ENCODE measurements at places on chromosomes 12 and 14.
A peak's percentile ranks its signal among the peaks of the same experiment; 100 is the strongest.

DNA sequence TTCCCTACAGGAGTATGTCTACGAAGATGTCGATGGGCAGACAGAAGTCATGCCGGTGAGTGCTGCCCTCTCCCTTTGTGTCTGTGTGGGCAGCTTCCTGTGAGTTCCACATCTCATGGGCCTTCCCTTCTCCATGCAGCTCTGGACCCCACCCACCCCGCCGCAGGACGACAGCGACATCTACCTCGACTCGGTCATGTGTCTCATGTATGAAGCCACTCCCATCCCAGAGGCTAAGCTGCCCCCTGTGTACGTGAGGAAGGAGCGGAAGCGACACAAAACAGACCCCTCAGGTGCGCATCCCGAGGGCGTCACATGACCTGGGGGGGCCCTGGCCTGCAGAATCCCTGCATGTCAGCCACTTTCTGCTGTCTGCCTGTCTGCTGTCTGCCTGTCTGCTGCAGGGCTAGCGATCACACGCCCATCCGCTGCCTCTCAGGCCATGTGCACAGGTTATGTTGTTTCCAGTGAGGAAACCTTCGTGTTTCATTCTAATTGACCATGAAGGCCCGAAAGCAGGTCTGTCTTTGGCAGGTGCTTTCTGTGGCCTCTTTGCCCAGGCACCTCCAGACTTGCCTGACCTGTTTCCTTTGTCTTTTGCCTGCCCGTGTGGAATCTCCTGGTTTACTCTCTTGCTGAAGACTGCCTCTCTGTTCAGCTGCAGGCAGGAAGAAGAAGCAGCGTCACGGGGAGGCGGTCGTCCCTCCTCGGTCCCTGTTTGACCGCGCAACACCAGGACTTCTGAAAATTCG lies 95.1 kb downstream of the EP400 start:
- no peak for DNase-seq

DNA sequence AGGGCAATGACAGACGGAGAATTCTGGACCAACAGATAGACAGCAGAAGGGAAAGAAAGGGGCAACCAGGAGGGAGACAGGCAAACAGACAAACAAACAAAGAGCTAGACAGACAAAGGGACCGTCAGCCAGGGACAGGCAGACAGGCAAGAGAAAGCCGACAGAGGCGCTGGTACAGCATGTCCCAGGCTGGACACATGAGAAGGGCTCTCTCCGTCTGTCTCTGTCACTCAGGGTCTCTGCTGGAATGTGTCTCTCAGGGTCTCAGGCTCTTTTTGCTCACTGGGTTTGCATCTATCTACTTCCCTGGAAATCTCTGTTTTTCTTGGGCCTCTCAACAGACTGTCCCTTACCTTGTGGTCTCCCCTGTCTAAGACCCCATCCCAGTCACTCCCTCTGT lies 8.2 kb upstream of the SMUG1 start:
- no peak for DNase-seq

DNA sequence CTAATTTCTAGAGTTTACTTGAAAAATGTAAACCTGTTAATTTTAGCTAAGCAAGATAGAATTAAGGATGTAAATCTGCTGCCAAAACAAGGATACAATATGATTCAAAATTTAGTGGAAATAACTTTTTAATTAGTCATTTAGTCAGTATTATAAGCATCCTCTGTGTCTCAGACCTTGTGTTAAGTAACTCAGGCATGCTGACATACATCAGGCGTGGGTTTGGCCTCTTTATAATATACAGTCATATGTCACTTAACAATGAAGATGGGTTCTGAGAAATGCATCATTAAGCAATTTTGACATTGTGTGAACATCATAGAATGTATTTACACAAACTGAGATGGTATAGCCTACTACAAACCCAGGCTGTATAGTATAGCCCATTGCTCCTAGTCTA lies 386.9 kb downstream of the ZFP36L1 start:
- no peak for DNase-seq

- no peak for DNase-seq
Observed at GRCh38 chr14:32189811-32190210, 12.0 kb upstream of the RNU6-7 start.

GRCh38 chr14:56120091-56120691 lies 2.0 kb downstream of the PELI2 start:
- DNase-seq = peak; percentile 23

DNA sequence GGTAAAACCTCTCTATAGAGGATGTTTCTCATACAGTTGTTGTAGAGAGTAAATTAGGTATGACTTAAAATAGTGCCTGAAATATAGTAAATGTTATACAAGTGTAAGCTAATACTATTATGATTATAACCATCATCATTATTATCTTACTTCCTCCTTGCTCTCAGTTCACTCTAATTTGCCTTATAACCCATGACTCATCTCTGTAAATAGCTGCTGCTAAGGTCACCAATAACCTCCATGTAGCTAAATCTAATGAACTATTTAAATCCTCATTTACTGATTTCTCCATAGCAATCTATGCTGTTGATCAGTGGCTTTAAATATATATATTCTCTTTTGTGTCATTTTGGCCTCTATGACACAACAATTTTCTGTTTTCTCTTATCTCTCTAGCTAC lies 109.6 kb downstream of the RMST start:
- DNase-seq = no peak

GRCh38 chr14:34785223-34786006 lies 71.0 kb upstream of the CFL2 start:
- DNase-seq = no peak

DNA sequence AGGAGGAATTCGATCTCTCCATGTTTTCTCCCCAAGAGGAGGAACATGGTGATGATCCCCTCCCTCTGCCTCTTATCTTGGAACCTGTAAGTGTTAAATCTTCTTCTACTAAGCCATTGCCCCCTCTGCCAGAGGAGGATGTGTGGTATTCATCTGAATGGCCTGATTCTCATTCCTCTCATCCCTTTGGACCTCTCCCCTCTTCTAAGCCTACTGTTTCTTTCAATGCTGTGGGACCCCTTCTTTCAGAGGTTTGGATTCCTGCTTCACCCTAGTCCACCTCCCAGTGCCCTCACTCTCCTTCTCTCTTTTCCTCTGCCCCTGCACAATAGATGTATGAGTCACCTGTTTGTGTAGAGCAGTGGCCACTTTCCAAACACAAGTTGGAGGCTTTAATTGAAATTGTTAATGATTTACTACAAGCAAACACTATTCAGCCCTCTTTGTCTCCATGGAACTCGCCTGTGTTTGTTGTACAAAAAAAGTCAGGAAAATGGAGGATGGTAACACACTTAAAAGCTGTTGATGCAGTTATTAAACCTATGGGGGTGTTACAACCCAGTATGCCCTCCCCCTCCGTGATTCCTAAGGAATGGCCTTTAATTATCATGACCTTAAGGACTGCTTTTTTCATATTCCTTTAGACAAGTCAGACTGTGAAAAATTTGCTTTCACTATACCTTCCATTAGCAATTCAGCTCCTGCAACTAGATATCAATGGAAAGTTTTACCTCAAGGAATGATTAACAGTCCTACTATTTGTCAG lies 192.1 kb upstream of the ALG10B start:
- no peak for DNase-seq

- DNase-seq = no peak
Observed at GRCh38 chr12:3959799-3960560, 86.8 kb upstream of the PARP11 start.

DNA sequence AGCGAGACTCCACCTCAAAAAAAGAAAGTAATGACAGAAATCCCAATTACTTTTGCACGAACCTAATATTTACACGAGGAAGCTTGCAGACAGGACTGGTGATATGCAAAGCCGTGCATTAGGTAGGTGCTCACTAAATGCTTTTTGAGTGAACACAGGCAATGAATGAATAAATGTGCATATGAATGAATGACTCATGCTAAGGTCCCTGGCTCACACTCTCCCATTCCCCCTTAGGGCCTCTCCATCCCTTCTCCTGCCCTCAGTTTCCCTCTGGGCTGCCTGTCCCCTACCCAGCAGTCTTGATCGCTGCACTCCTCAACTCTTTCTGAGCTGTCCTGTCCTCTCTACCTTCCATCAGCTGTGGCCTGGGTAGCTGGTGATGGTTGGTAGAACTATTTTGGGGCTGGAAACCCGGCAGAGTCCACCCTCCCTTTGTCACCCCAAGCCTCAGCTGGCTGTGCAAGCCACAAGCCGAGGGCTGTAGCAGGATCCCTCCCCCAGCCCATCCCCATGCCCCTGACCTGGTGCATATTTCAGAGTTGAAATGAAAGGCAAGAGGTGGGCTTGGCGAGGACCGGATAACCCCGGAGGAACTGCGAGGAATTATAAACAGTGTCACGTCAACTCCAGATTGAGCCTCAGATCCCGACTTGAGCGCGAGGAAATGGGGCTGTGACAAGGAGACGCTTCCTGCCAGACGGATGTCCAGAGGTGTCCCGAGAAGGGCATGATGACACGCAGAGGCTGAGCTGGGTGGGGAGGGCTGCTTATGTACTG lies 191.7 kb upstream of the GSC start:
- no peak for DNase-seq

DNA sequence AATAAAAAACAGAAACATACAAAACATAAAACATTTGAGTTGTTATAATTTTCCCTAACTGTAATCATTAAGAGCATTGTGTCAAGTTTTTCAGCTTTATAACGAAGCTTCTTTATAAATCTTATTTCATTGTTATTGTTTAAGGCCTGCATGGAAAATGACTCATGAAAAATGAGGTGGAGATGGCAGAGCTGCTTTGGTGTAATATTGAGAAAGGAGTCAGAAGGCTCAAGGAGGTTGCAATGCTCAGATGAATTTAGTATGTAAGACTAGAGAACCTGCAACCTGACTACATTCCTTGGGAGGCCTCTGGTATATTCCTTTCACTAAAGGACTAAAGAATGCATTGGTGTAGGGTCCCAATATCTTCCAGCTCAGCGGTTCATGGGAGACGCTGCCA lies 61.5 kb downstream of the TMEM30B start:
- DNase-seq = no peak

GRCh38 chr14:100620255-100621100 lies 33.3 kb upstream of the BEGAIN start:
- no peak for DNase-seq

GRCh38 chr14:98582276-98582675 lies 689.7 kb downstream of the BCL11B start:
- DNase-seq = no peak

GRCh38 chr12:90945070-90945649 lies 9.8 kb downstream of the CCER1 start:
- no peak for DNase-seq

DNA sequence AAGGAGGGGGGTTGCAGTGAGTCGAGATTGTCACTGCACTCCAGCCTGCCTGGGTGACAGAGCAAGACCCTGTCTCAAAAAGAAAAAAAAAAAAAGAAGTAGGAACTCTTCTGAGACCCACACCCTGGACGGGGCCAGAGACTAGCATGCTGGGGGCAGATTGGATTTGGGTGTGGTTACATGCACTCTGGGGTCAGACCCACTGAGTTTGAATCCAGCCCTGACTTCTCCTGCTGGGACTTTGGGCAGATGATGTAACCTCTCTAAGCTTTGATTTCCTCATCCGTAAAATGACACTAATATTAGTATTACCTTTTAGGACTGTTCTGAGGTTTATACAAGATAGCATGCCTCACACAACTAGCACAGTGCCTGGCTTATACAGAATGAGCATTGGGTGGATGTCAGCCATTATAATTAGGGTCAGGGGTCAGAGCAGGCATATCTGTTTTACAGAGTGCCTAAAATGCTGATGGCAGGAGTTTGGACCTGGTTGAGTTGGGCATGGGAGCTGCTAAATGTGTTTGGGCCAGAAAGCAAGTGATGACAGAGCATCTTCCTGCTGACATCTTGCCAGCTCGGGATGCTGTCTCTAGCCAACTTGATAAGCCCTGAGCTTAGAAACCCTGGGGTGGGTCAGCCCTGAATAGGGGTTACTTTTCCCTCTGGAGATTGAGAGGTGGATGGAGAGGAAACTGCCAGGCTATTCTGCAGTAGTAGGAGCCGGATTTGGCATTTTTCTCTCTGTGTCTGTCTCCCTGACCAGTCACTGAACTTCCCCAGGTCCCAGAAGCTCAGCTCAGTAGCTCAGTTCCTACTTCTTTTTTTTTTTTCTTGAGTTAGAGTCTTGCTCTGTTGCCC lies 15.5 kb downstream of the TPCN1 start:
- no peak for DNase-seq

DNA sequence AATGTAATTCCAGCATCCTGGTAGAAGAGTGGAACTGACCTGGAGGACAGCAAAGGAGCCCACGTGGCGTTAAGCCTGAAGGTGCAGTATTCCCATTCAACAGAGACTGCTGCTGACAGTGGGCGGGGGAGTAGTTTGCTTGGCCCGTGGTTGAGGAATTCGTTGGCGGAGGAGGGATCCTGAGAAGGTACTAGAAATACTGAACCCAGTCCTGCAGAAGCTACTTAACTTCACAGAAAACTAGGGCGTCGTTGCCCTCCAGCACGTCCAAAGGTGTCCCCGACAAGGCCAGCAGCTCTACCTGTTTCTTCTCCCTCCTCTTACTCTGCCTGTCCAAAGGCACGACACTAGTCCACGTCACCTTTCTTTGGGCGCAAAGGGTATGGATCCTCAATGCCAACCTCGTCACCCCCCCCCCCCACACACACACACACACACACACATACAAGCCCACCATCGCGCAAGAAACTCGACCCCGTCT lies 303 bp downstream of the PUS7L start:
- no peak for DNase-seq

DNA sequence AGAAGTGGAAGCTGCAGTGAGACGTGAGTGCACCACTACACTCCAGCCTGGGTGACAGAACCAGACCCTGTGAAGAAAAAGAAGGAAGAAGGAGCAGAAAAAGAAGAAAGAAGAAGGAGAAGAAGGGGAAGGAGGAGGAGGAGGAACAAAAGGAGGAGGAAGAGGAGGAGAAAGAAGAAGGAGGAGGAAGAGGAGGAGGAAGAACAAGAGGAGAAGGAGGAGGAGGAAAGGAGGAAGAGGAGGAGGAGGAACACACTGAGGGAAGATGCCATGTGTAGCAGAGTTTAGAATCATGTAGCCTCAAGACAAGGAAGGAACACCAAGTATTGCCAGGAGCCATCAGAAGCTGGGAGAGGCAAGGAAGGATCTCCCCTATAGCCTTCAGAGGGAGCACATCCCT lies 241.5 kb downstream of the KSR2 start:
- no peak for DNase-seq

DNA sequence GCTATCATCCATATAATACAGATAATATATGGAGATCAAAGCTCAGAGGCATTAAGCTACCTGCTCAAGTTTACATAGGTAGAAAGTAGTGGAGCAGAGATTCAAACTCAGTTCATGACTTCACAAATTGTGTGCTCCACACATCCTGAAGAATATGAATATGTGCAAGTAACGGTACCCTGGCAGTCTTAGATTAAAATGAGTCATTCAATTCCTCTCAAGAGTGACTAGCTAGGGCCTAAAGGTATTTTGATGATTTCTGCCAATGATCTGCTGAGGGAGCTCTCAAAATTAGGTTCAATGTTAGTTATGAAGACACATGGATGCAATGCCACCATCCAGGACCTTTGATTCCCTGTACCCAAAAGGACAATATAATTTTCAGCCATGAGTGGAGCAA lies 58.9 kb downstream of the GRIP1 start:
- no peak for DNase-seq
